ENCODE measurements at places on chromosomes 2 and 18. TPM values are rescaled to one million over a fixed set of nuclear protein-coding genes. Genes with fewer than 3 reads are reported as not detected.

DNA sequence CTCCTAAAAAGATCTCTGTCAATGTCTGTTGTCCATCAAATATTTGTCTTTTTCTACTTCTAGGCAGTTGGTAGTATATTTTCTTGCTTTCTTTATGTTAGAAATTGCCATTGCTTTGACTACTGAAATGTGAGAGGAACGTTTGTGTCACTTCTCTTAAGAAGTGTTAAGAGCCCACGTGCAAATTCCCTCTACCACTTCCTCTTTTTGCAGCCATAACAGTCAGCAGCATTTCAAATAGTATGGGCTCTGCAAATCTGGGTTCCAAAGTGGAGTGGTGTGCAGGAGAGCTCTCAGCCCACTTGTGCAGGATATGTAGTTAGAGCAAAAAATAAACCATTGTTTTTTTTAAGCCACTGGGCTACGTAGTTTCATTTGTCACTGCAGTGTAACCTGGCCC, 314.0 kb downstream of the MEIS1 start:
- no peaks in the 10 kb centered on the region for H3K27me3 ChIP-seq
- no peak overlapping the region for H3K27ac ChIP-seq
- H3K36me3 ChIP-seq = no peaks in the 10 kb centered on the region
- no peaks in the 10 kb centered on the region for H3K4me1 ChIP-seq
- DNase-seq = no peak

DNA sequence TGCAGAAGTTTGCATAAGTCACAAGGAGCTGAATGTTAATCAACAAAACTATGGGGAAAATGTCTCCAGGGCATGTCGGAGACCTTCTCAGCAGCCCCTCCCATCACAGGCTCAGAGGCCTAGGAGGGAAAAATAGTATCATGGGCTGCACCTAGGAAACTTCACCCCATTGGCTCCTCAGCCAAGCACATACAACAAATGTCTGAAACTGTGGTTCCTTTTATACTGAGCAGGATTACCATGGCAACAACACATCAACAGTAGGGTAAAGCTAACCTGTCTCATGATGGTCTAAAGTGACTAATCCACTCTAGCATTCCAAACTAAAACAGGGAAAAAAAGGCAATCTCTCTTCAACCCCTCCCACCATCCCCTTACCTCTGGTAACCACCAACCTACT, 3.2 kb upstream of the NEMP2 start:
- DNase-seq = no peak
- no peaks in the 10 kb centered on the region for H3K4me1 ChIP-seq
- no peaks in the 10 kb centered on the region for H3K36me3 ChIP-seq

GRCh38 chr2:215917953-215918620, 95.3 kb downstream of the MREG start:
- no peak overlapping the region for H3K27ac ChIP-seq
- no peaks in the 10 kb centered on the region for H3K27me3 ChIP-seq
- no peak overlapping the region for H3K4me3 ChIP-seq
- no peaks in the 10 kb centered on the region for H3K4me1 ChIP-seq
- DNase-seq = no peak

- no peak for DNase-seq
- no peak overlapping the region for H3K27ac ChIP-seq
- H3K27me3 ChIP-seq = no peaks in the 10 kb centered on the region
- no peaks in the 10 kb centered on the region for H3K4me1 ChIP-seq
- peaks cover 2% of the 10 kb centered on the region for H3K36me3 ChIP-seq
- H3K4me3 ChIP-seq = no peak overlapping the region
These were observed 11.3 kb downstream of the MALT1 start for GRCh38 chr18:58682429-58683069.

Gene KCNS3
- total RNA-seq = 106 TPM

DNA sequence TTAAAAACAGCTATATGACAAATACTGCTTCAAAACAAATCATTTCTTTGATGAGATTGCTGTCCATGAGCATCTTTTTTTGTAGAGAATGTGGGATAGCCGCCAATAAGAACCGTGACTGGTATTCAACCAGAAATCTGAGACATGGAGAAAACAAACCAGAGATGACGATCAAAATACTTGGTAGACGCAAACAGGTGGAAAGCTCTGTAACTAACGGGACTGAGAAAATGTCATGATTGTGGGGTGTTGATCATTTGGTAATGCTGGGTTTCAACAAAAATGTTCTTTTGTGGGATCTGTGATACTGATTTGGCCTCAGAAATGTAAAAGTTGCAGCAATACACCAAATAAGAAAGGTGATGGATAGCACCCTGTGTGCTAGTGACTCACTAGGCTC, 364.8 kb downstream of the NYAP2 start:
- no peak for DNase-seq
- no peak overlapping the region for H3K27ac ChIP-seq
- no peaks in the 10 kb centered on the region for H3K36me3 ChIP-seq
- H3K4me3 ChIP-seq = no peak overlapping the region
- no peaks in the 10 kb centered on the region for H3K27me3 ChIP-seq
- no peaks in the 10 kb centered on the region for H3K4me1 ChIP-seq

DNA sequence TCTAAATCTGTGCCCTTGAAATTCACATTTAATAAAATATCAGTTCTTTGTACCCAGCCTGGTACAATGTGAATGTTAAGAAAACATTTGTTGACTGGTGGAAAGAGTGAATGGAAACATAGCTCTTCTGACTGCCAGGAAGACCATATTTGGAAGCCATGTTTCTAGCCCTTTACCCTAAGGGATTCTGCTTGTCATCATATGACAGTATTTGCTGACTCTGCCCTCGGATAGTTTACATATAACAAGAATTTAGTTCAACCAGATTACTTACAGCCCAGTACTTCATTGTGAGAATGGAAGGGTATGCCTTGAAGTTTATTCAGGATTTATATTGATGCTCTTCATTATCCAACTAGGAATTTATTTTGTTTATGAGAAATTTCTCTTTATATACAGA, 13.8 kb upstream of the KCNS3 start:
- no peaks in the 10 kb centered on the region for H3K4me1 ChIP-seq
- H3K27me3 ChIP-seq = no peaks in the 10 kb centered on the region

DNA sequence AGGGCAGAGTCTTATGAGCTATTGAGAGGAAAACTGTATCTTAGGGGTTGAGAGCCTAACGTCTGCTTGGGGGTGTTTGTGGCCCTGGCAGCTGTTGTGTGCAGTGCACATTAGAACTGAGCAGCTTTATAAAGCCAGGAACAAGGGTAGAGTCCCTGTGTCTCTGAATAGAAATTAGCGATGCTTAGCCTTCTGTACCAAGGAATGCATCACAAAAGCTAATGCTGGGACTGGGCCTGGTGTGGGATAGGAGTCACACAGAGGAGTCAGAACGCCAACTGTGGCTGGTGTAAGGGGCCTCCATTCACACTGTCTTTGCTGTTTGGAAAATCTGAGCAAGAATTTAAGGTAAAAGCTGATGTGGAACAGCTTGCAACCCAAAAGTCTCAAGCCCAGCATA, 283.2 kb downstream of the SOX11 start:
- H3K27ac ChIP-seq = no peak overlapping the region
- no peak for DNase-seq
- H3K4me3 ChIP-seq = no peak overlapping the region
- no peaks in the 10 kb centered on the region for H3K27me3 ChIP-seq

Gene GULP1
- total RNA-seq = 45.4 TPM

DNA sequence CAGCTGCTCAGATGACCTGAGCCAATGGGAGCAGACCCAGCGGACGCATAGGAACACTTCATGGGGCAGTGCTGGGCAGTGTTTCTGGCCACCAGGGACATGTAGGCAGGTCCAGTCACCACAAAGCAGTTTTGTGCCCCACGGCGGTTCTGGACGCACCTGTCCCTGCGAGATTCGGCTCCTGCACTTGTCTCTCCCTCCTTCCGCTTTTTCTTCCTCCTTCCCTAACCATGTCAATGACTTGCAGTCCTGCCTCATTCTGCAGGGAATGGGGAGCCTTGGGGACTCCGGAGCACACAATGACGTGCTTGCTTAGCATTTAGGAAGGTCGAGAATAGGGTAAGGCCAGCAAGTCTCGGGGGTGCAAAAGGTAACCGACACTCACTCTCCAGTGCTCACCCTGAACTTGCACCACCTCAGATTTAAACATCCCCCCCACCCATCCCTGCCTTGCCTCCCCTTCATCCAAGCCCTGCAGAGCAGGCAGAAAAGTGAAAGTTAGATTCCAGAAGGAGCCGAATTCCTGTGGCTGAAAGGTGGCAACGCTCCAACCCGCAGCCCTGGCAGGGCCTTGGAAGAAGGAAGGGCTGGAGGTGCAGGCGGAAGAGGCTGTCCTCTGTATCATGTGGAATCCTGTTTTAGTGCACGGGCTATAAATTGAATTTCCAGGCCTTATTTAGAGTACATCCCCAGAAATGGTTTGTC, 40.5 kb upstream of the ATG16L1 start:
- no peak overlapping the region for H3K27ac ChIP-seq
- peaks cover 5% of the 10 kb centered on the region for H3K4me1 ChIP-seq
- no peak overlapping the region for H3K4me3 ChIP-seq
- peak; percentile 74 for DNase-seq
- no peaks in the 10 kb centered on the region for H3K27me3 ChIP-seq

Gene PTPRN
- total RNA-seq = 0.09 TPM

Measured in prostate gland (tissue), 2 donors.